ENCODE measurements at places on chromosomes 12 and 14.

GRCh38 chr14:20608383-20609110 is 17.4 kb upstream of the RNASE12 start:
- DNase-seq, result no peak

DNA sequence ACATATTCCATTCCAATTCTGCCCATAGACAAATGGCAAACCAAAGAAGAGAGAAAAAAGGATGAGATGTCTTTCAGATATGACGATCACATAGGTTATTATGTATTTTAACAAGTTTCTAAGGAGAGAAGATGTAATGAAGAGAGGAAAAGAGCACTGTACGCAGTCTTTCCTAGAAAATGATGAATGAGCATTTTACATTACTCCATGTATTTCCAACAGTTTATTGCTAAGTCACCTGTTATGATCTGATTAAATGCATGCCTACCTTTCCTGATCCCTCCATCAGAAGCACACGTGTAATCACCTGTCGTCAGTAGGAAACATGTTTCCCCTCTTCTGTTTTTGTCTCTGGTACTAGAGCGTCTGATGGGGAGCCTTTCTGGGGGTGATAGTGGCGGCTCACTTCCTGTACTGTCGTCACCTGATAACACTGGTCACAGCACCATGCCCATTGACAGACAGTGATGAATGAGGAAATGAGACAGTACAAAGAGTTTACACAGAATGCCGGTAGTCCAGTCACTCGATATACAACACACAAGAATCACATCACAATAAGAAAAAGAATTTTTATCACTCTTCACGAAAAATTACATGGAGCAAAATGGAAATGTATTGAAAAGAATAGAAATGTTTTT is 161.6 kb downstream of the KCNC2 start:
- DNase-seq, result no peak

DNA sequence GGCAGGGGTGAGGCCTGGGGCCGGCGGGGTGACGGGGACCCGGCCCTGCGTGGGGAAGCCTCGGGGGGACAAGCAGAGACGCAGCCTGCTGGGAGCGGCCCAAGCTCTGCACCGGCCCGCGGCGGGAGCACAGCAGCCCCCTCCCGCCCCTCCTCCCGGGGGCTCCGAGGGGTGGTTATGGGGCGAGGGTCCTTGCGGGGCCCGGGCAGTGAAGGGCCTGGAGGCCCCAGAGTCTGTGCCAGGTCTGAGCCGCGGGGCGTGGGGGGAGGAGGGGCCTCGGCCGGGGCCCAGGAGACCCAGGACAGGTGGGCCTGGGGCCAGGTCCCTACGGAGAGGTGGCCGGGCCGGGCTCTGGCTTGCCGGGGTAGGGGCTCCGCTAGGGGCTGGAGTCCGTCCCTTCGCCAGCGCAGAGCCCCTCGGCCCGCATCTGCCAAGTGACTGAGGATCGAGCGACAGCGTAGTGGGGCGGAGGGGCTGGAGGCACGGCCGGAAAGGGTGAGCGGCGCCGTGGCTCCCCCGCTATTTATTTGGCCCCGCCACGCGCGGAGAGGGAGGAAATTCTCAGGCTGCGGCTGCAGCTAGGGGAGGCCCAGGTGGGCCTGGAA is 495 bp downstream of the TMEM121 start:
- no peak for DNase-seq

DNA sequence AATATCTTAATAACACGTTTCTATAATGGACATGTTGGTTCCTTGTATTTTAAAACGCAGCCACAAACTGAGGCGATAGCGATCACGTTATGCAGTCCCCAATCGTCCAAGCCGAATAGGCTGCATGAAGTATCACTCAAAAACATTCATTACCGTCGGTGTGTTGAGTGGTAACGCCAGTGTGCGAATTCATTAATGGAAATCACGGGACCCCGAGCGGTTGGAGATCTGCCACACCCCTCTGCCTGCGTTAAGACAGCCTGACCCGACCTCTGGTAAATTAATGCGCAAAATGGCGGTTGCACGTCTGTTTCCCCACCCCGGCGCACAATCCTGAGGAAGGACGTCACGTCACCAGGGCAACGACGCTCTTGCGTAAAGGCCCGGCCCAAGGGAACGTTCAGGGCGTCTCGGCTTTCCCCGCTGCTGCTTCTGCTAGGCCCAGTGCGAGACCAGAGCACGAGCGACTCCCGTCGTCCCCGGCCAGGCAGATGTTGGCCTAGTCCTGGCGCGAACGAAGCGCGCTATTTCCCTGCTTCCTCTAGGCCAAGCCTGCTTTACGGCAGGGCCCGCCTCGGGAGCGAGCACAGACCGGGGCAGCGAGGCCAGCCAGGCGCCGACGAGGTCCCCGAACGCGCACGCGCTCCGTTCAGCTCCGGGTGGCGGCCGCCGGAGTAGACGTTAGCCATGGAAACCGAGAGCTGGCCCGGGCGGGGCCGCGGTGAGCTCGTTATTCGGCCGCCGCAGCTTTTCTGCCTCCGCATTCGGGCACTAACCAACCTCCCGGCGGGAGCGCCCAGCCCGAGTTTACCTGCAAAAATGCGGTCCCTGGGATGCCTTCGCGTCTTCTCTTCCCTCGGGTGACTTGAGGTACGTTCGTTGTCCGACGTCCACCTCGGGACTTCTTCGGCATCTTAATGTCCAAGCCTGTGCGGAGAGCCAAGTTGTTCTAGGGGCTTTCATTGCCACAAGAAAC is at the start of gene PCNX4:
PCNX4 (plus strand) TSS at position 374 of the 976 bp plus-strand sequence. CDS start 15,716 bp downstream, outside the sequence.
- DNase-seq, result peak; percentile 91

DNA sequence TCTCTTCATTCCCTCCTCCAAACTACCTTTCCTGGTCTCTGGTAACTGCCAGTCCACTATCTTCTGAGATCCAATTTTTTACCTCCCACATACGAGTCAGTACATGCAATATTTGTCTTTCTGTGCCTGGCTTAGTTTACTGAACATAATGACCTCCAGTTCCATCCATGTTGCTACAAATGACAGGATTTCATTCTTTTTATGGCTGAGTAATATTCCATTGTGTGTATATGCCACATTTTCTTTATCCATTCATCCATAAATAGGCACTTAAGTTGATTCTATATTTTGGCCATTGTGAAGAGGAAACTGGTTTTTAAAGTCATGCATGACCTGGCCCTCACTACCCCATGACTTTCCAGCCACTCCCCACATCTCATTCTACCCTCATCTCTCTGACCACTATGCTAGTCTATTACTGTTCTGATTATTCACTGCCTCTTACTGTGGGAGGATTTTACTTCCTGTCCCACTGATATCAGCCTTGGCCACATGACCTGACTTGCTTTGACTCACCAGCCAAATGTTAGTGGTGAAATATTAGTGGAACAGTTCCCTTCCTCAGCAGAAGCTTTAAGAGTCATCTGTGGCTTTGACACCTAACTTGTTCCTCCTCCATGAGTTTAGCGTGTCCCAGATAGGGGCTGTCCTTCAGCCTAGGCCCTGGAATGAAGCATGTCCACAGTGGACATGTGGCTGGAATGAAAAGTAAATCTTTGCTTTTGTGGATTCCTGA is 52.2 kb downstream of the GOLGA5 start:
- DNase-seq, result no peak

- DNase-seq, result no peak
Measured at GRCh38 chr12:47920913-47921312, 16.1 kb upstream of the VDR start.

GRCh38 chr12:127170226-127171180 is 1096.5 kb upstream of the TMEM132C start:
- DNase-seq, result no peak

DNA sequence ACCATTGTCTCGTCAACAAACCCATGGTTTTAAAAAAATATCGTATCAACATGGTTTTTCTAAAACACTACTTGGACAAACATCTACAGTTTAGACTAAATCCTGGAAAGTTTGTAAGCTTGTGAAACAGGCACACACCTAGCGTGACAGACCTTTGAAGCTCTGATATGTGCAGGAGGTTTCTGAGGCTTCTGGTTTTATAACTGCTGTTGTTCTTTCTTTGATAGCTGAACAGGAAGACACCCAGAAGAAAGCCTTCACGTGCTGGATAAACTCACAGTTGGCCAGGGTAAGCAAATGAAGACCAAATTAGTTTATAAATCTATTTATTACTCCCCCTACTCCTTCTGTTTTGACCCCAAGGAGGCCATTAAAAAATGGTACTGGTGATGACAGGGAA is 87.6 kb downstream of the SYNE2 start:
- no peak for DNase-seq

- no peak for DNase-seq
Measured at GRCh38 chr12:108729612-108730364, 1.5 kb downstream of the CORO1C start.

DNA sequence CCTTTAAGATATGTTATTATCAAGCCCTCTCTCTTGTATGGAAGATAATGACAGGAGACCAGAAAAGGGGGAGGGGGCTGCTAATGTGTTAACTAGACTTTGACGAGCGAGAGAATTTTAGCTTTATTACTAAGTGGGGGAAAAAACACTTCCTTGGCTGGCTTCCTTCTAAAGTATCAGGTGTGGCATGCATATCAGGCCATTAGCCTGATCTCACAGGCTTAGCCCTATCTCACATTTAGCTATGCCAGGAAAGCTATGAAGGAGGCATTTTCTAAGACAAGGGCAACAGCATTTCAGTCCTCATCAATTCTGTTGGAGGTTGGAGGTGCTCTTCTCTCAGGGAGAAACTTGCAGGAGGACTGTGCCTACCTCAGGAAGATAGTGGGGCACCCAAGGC is 9.9 kb downstream of the SSPN start:
- DNase-seq, result no peak

DNA sequence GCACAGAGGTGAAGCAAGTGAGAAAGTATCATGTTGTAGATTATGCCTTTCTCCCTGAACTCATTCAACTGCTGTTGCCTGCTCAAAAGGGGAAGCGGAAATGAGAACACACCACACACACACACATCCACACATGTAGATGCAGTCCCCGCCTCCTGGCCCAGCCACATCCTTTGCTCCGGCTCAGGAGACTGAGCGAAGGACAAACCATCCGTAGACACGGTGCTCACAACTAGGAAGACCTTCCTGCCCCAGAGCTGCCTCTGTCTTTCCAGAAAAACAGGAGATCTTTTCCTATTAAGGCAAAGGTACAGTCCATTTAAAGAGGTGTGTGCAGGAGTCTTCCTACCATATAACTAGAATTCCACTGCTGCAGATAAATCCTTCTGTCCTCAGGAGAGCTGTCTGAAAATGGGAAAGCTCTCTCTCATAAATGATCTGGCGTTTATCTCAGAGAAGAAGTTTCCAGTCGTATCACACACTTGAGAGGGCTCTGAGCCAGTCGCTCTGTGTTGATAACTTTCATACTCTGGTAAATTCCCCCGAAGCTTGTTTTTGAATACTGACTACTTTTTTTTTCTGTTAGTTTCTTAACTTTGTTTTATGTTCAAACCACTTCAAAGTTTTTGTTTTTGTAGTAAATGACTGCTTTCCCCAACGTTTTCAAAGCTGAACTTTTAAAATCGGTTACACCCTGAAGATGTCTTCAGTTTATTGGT is at the start of gene TESPA1:
TESPA1 (minus strand) TSS at position 105 of the 719 bp plus-strand sequence. CDS start 10,200 bp downstream, outside the sequence.
- DNase-seq, result peak; percentile 75

DNA sequence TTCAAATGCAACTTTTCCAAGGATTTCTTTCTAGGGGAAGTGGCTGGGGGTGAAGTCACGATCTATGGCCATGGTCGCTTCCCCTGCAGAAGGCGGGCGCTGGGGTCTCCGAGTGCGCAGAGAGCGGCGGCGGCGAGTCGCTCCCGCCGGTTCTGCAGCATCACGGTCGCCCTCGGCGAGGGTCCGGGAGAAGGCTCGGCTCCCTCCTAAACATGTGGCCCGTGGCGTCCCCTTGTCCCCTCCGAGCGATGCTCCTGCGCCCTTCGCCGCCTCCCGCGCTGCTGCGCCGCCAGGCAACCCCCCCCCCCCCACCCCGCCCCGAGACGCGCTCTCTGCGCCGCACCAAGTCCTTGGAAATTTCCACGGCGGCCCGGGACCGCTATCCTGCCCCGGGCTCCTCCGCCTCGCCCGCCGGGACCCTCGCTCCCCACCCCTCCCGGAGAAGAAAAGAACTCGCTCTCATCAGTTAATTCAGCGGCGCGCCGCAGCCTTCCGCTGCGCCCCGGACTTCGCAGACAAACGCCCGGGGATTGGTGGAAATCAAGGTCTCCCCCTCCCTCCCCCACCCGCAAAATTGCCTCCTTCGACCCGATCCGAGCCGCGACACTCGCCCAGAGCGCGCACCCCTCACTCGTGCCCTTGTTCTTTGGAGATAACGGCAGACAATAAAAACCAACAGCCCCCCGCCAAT is at the start of gene ST8SIA1:
ST8SIA1 (minus strand) TSS at position 298 of the 691 bp plus-strand sequence. CDS start 475 bp downstream, outside the sequence.
- peak; percentile 52 for DNase-seq

DNA sequence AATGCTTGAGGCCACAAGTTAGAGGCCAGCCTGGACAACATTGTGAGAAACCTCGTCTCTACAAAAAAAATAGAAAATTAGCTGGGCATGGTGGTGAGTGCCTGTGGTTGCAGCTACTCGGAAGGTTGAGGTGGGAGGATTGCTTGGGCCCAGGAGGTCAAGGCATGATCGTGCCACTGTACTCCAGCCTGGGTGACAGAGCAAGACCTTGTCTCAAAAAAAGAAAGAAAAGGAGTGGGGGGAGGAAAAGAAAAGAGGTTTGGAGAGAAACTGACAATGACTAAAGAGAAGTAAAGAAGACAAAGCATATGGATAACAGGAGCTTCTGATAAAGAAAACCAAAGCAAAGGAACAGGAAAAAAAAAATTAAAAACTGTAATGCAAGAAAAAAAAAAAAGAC is 37.4 kb upstream of the SELPLG start:
- no peak for DNase-seq

DNA sequence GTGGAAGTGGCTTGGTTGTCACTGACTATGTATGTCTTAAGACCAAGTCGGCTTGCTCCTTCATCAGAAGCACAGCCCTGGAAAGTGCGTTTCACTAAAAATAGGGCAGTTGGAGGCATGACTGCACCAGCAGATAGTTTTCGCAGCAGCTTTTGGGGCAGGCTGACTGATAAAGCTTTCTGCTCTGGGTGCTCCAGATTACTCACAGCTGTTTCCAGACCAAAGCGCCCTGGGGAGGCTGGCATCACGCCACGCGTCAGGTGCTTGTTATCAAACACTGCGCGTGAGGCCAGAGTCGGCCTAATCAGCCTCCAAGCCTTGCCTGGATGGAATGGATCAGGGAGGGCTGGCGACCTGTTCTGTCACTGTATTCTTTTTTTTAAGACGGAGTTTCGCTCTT is 13.3 kb upstream of the LRRC10 start:
- no peak for DNase-seq

DNA sequence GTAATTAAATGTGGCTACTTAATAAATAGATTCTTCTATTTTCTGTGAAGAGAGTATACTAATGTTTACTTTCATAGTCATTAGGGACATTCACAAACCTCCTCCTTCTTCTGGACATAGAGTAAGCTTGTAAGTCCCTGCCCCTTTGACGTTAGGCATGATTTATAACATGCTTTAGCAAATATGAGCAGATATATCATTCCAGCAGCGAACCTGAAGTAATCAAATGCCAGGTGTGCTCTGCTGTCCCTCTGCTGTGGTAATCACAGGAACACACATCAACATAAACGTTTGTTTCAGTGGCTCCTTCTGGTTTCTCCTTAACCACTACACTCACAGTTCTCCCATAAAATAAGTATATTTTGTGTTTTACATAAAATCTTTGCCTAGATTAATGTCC is 961.8 kb downstream of the FLRT2 start:
- no peak for DNase-seq

Data from effector memory CD4-positive, alpha-beta T cell (primary cell).